ENCODE measurements at places on chromosomes 11 and 22.

DNA sequence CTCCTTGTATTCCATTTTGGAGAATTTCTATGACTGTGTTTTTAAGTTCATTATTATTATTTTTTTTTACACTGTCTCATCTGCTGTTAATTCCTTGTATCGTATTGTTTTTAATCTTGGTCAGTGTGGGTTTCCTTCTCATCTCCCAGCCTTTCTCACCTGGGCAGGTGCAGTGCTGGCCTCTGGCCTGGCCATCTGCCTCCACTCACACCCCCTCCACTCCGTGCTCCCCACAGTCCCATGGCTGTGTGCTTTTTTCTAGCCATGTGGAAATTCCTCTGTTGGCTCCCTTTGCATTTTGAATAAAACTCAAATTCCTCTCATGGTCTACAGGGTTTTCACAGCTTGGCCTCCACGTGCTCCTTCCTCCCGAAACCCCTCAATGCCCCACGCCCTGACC lies 50.3 kb upstream of the LINC01488 start:
- DNase-seq = no peak

- peak; percentile 69 for DNase-seq
These were observed 13.5 kb downstream of the CD59 start for GRCh38 chr11:33722590-33723234.

GRCh38 chr11:66685276-66686099 lies 7.8 kb upstream of the RBM4B start:
- no peak for DNase-seq

DNA sequence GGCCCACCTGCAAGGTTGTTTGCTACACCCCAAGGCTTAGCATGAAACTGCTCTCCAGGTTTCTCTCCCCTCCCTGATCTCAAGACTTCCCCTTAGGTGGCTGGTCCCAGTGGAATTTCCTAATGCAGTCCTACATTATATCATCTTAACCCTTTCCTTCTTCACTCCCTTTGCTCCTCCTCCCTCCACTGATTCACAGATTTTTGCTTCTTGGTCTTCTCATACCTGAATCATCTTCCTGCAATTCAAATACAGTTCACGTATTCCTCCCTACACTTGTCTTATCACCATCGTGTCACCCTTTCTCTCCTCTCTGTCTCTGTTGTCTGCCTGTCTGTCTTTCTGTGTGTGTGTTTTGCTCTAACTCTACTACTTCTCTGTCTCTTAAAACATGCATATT lies 17.0 kb downstream of the MMP10 start:
- DNase-seq = peak; percentile 30

DNA sequence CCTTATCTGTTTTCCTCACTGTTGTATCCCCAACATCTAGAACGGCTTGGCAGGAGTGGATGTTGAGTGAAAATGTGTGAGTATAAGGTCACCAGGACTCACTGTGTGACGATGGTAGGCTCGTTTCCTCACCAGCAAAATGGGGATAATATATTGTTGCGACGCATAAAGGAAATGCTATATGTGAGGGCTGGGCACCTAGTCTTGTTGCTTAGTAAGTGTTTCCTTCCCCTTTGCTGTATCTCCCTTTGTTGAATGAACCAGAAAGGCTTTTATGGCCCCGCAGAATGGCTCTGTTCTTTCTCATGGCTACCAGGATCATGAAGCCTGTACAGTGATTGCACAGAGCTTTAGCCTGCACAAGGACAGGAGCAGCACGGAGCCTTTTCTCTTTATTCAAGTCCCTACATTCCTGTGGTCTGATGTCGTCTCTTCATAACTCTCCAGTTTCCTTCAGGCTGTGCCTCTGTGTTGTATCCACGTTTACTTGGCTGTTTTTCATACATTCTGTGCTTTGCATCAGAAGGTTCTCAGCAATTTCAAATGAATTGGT lies 5.4 kb downstream of the TNRC6B start:
- DNase-seq = peak; percentile 92

DNA sequence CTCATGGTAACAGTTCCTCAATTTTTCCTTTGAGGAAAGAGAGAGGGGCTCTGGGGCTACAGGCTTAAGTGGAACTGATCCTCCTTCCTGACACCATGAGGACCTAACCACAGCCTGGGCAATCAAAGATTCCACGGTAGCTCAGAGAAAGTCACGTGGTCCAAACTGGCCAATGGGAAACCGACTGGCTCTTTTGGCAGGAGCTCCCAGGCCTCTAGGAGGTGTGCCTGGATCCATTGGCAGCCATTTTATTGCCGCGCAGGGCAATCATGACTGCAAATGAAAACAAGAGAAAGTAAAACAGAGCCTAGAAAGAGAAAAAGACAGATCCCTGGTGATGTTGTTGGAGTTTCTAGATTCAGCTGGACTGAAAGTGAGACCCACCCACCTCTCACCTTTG lies 27.3 kb upstream of the ASPHD2 start:
- DNase-seq = no peak

GRCh38 chr11:94128746-94129511 lies at the start of gene PANX1:
PANX1 (plus strand) TSS chr11:94128841; CDS start chr11:94129313, 472 bp downstream.
- peak; percentile 81 for DNase-seq

- DNase-seq = peak; percentile 94
These were observed 33.0 kb upstream of the APOBEC3A start for GRCh38 chr22:38924347-38924952.

DNA sequence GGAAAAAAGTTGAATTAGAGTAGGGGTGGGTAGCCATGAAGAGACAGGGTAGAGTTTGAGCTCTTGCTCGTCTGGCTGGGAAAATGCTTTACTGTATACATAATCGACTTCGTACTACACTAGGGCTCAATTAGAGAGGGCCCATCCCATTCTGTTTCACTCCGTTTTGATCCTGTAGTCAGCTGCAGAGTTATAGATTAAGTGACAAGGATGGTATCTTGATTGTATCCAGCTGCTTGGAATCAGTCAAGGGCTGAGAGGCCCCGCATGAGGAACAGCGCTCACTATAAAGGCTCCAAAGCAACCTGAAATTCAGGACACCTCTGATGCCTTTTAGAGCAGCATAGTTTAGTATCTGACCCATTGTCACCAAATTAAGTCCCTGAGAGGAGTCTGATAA lies 81.6 kb downstream of the ALX4 start:
- DNase-seq = no peak

GRCh38 chr11:68082481-68082880 lies 38.7 kb downstream of the CHKA start:
- DNase-seq = no peak

- peak; percentile 67 for DNase-seq
These were observed 3.7 kb downstream of the SERPIND1 start for GRCh38 chr22:20777420-20778177.

DNA sequence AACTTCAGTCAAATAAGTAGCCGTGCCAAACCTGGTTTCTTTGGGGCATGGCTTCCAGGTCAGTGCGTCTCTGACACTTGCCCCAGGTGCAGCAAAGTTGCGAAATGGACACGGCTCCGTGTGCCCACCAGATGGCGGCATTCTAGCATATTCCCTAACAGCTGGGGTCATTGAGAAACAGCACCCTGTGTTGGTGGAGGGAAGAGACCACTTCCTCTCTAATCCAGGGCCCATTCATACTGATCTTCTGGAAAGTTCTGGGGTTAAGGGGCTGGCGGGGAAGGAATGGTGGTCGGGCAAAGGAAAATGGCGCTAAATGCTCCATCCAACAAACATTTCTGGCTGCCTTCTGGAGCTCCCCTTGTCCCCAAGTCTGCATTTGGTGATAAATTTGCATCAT lies 141.2 kb upstream of the TIMP3 start:
- DNase-seq = no peak

DNA sequence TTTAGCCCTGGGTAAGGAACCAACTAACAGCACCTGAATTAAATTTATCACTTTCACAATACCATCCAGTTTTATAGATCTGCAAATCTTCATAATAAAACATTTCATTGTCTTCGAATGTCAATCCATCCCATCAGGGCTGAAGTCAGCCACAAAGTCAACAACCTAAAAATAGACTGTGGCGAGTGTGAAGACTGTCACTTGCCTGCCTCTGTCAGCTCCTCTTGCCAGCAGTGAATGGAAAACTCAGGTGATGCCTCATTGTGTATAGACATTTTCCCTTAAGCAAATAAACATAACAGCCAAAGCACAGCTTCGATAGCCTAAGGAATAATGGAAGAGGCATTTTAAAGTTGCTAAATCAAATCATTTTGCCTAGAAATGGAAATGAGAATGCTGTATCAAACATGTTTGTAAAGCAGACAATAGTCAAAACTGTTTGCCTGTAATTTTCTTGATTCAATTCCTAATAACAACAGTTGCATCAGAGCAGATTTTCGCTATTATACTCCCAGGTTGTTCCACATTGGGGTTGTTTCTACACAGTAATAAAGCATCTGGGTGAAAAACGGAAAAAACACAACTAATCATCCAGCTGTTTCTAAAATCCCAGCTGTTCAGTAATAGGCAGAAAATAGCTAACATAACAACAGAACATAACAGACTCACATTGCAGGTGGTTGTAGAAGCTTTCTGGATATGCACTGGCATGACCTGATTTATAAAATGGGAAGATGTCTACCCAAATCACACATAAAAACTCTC lies 15.7 kb downstream of the KCNA4 start:
- DNase-seq = no peak

DNA sequence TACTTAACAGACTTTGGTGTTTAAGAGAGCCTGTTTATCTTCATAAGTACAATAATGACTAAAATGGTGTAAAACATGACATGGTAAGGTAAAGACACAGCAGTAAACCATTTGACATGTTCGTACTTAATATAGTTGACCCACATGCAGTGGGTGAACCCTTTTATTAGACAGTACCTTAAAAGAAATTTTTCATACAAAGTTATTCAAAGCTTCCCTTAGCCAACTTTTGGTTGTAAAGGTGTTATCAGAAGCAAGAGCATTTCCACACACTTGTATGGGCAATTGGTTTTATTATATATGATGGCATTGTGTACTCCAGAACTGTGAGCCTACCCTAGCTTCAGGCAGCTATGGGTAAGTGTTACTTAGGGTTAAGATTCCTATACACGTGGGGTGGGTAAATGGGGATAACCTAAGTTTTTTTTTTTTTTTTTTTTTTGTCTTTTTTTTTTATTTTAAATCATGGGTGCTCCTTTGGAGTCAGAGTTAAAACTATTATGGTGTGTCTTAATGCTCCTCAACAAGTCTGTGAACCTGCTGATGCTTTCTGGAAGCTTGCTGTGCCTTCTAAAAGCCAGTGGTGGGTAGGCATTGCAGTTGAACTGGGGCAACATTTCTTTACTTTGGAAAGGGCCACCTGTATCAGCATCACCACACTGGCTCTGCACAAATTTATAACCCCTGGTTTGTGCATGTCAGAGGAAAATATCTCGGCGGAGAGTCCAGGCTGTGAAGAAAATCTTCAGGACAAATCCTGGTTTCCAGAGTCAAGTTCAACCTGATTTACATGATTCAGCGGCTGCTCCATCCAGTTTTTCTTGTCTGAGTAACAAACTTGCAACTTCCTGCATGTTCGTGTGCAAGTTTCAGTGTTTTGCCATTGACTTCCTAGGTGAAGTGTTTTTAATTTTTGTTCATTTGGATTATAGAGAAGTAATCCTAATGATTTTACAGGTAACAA lies 3.3 kb downstream of the PCF11 start:
- DNase-seq = peak; percentile 42

DNA sequence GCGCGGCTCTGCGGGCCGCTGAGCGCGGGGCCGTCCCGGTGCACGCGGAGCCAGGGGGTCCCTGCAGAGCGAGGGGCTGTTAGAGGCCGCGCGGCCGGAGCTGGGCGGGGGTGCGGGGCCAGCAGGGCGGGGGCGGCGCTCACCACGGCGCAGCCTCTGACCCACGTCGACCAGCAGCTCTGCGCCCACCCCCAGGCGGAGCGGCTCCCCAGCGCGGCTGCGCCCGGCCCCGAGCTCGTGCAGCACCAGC lies 385 bp upstream of the SCO2 start:
- no peak for DNase-seq

- DNase-seq = no peak
These were observed 102.3 kb downstream of the PRR5L start for GRCh38 chr11:36398231-36398953.

DNA sequence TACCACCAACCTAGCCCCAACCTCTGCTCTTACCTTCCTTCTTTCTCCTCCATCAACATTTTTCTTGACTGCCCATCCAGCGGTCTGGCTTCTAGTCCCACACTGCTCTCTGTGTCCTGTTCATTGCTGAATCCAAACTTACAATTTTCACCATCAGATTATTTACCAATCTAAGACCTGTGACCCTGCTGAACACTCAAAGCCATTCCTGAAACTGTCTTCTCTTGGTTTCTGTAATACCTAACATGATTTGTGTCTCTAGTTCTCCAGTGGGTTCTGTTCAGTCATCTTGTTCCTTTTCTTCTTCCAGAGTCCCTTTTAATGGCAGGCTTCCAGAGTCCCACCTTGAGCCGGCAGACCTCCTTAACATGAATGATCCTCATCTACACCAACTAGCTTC lies 24.1 kb downstream of the RRAS2 start:
- no peak for DNase-seq

DNA sequence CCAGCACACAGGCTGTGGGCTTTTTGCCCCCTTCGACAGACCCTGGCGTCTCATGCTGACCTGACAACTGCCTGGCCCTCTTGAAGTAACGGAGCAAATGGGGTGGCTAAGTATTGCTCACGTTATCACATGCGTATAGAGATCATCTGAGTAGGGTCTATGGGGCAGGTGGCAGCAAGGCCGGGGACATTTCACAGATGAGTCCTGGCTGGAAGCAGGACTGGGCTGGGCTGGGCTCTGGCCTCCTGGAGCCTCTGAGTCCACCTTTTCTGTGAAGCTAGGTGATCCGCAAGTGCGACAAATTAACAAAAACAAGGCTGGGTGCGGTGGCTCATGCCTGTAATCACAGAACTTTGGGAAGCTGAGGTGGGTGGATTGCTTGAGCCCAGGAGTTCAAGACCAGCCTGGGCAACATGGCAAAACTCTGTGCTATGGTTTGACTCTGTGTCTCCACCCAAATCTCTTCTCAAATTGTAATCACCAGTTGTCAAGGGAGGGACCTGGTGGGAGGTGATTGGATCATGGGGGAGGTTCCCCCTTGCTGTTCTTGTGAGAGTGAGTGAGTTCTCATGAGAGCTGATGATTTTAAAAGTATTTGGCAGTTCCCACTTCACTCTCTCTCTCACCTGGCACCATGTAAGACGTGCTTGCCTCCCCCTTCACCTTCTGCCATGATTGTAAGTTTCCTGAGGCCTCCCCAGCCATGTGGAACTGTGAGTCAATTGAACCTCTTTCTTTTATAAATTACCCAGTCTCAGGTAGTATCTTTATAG lies 122.0 kb downstream of the MPPED1 start:
- no peak for DNase-seq

DNA sequence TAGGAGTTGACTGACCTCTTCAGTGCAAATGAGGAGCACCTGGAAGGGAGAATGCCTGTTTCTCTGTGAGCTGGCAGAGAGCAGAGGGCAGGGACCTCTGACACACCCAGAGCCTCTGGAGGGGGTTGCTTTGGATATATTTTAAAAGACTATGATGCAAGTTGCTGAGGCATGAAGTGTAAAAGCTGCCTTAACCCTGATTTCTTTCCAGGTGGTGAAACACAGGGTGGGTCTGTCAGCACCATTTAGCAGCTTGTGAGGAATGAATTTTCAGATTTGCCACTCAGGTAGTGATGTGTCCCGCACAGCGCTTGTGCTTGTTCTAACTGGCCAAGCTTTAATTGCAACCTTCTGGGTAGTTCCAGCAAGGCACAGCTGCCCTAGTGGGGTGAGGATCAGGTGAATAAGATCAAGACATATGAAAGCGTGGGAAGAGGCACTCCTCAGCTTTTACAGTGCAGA lies 90.2 kb downstream of the SWAP70 start:
- DNase-seq = no peak

All from endothelial cell of umbilical vein (primary cell).